ENCODE measurements at places on chromosomes 7 and 10.

GRCh38 chr10:111200505-111201186 lies 123.8 kb downstream of the ADRA2A start:
- DNase-seq = no peak

DNA sequence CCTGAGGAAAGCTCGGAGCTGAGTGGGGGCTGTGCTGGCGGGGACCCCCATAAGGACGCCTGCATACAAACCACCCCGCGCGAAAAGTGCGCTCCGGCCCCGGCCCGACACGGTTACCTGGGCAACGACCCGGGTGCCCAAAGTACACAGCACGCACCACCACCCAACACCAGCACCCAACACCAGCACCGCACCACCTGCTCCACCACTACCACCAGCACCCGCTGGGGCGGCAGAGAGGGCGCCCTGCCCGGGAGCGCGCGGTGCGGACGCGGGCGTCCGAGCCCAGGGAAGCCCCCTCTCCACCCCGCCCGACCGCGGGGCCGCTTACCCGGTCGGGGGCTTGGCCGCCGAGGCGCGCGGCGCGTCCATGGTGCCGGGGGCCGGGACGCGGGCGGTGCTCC lies 345 bp downstream of the COBL start:
- DNase-seq = no peak

GRCh38 chr7:100621554-100621953 lies 9.2 kb downstream of the MOSPD3 start:
- DNase-seq = no peak

DNA sequence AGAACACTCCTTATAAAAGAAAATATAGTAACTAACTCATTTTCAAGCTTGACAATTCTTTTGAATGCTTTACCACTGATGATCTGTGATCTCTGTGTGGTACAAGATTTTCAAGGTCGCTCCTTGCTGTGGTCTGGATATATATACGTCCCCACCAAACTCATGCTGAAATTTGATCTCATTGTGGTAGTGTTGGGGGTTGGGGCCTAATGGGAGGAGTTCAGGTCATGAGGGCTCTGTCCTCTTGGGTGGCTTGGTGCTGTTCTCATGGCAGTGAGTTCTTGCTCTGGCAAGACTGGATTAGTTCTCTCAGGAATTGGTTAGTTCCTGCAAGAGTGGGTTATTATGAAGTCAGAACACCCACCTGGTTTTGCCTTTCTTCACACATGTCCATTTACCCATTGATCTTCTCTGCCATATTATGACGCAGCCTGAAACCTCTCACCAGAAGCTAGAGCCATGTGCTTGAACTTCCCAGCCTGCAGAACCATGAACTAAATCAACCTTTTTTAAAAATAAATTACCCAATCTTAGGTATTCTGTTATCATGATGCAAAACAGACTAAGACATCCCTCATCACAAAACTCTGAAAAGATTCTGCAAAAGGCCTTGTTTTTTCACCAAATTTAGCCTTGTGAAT lies 8.3 kb upstream of the EDRF1 start:
- DNase-seq = no peak

Data from cardiac muscle cell (in vitro differentiated cells and primary cell).